ENCODE measurements at places on chromosomes 5 and 9. TPM values are rescaled to one million over a fixed set of nuclear protein-coding genes. Genes with fewer than 3 reads are reported as not detected.

Gene UBE2B
- 125 TPM for total RNA-seq

Gene CAMK4
- total RNA-seq, result 139 TPM

Gene CEP78
- total RNA-seq, result 16.4 TPM

Gene ARID3C
- total RNA-seq, result 0.27 TPM

Gene LCN12
- 4.2 TPM for total RNA-seq

- H3K27me3 ChIP-seq, result peaks cover 44% of the 10 kb centered on the region
- H3K4me3 ChIP-seq, result no peak overlapping the region
- H3K4me1 ChIP-seq, result peaks cover 4% of the 10 kb centered on the region
- H3K36me3 ChIP-seq, result no peaks in the 10 kb centered on the region
Measured at GRCh38 chr5:73648515-73648914, 22.5 kb downstream of the ARHGEF28 start.

GRCh38 chr9:28136113-28136512 lies 562.8 kb upstream of the C9orf72 start:
- no peak overlapping the region for H3K27ac ChIP-seq
- no peak for DNase-seq
- H3K36me3 ChIP-seq, result no peaks in the 10 kb centered on the region
- no peak overlapping the region for H3K4me3 ChIP-seq
- no peaks in the 10 kb centered on the region for H3K4me1 ChIP-seq

- H3K4me3 ChIP-seq, result no peak overlapping the region
- H3K36me3 ChIP-seq, result no peaks in the 10 kb centered on the region
- H3K4me1 ChIP-seq, result no peaks in the 10 kb centered on the region
Measured at GRCh38 chr5:139205124-139205523, 7.0 kb upstream of the SIL1 start.

DNA sequence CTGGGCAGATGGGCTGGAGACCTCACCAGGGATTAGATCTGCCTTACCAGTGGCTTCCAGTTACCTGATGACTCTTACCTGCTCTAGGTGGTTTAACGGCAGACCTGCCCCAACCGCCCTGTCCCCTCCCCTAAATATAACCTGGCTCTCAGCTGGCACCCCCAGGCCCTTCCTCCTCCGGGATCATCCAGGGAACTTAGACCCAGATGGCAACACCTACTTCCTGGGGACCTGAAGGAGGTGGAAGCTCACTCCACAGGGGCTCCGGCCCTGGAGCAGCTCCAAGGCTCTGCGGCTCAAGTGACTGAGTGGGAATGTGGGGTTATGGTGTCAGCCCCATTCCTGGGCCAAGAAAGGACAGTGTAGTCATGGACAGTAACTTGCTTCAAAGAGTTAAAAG lies 130.4 kb downstream of the OLFM1 start:
- H3K36me3 ChIP-seq, result no peaks in the 10 kb centered on the region
- peaks cover 62% of the 10 kb centered on the region for H3K27me3 ChIP-seq
- no peak for DNase-seq
- H3K27ac ChIP-seq, result no peak overlapping the region
- no peak overlapping the region for H3K4me3 ChIP-seq

DNA sequence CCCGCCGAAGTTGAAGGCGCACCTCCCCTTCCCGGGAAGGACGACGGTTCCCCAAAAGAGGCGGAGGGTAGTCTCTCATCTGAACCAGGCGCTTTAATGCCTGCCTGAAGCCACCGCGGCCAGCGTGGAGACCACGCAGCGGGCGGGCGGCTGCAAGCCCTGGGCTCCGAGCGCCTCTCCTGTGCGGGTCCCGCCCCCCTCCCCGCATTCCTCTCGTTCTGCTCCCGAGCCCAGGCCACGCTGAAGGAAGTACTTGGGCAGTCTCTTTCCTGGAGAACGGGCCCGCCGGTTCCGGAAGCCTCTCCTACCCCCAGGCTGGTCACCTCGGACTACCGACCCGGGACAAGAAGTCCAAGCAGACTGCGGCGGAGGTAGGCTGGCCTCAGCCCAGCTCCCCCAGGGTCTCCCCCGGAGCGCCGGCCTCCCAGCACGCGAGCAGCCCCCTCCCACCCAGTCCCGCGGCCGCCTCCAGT lies 571 bp downstream of the PPIC start:
- peaks cover 76% of the 10 kb centered on the region for H3K27me3 ChIP-seq
- peak overlapping the region; percentile 80 for H3K4me3 ChIP-seq
- H3K36me3 ChIP-seq, result peaks cover 2% of the 10 kb centered on the region
- no peak for DNase-seq
